ENCODE measurements at places on chromosomes 3 and 15.

GRCh38 chr15:60762638-60763037, 283.7 kb upstream of the ICE2 start:
- DNase-seq = no peak

GRCh38 chr15:101635944-101636727, 16.0 kb downstream of the TM2D3 start:
- no peak for DNase-seq

DNA sequence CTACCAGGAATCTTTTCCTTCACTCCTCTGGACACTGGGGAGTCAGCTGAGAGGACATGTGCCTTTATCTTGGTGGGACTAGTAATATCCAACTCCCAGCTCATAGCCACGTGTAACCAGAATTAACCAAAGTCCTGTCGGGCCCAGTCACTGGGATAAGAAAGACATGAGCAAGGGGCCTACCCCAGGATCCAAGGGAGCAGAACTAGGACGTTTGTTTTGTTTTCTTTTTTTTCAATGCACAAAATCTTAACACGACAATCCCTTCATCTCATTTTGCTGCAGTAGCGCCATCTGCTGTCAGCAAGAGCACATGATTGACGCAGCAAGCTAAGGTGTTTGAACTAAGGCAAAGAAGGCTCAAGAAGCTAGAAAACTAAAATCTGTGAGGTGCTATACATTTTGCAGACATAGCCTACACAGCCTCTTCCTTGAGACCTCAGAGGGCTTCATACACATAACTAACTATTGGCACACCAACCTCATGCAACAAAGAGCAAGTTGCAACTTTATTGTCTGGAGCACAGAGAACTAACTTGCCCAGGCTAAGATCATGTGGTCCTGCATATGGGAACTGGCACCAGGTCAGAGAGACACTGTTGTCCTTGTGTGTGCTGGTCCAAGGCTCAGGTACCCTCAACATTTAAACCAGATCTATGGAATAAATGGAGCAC, 43.6 kb downstream of the RLBP1 start:
- peak; percentile 44 for DNase-seq

DNA sequence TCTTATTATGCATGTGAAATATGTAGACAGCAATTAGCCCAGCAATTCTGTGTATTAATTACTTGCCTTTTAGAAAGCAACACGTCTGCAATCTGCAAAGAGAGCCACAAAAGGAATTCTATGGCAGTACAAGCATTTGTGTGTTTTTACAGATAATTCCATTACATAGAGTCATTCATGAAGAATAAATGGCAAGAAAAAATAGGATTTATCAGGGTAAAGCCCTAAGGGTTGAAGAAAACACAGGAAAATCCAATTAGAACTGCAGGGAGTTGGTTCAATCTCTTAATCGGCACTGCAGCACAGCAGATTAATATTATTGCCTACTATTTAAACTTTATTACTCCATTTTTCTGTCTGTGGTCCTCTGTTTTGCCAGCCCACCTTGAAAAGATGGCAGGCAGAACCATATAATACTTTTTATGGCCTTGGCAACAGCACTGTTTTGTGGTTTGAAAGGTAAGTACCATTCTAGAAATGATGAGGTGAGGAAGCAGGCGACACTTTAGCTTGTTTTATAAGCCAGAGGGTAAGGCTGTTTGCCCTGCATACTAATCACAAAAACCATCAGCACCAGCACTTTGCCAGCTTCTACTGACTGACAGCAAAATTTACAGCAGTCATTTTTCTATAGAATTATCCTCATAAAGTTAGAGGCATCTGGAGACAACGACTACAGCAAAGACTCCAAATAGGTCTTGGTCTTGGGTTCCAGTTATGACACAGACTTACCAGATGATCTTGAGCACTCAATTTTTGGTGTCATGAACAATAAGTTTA, 638.2 kb upstream of the NAALADL2 start:
- no peak for DNase-seq

GRCh38 chr3:151178208-151178845, 24.7 kb downstream of the GPR171 start:
- DNase-seq = no peak
